ENCODE measurements at places on chromosomes 16 and 17.

- no peaks in the 10 kb centered on the region for H3K36me3 ChIP-seq
- no peak overlapping the region for H3K4me3 ChIP-seq
- no peak overlapping the region for H3K27ac ChIP-seq
- H3K27me3 ChIP-seq: no peaks in the 10 kb centered on the region
- no peaks in the 10 kb centered on the region for H3K4me1 ChIP-seq
- DNase-seq: no peak
Measured at GRCh38 chr16:4246777-4247459, 5.0 kb upstream of the SRL start.

- DNase-seq: no peak
- no peak overlapping the region for H3K4me3 ChIP-seq
- no peak overlapping the region for H3K27ac ChIP-seq
- H3K27me3 ChIP-seq: peaks cover 5% of the 10 kb centered on the region
Measured at GRCh38 chr16:85905110-85906095, 6.4 kb downstream of the IRF8 start.

- H3K4me3 ChIP-seq: no peak overlapping the region
- no peak for DNase-seq
- no peaks in the 10 kb centered on the region for H3K4me1 ChIP-seq
- H3K27me3 ChIP-seq: no peaks in the 10 kb centered on the region
- no peak overlapping the region for H3K27ac ChIP-seq
Measured at GRCh38 chr17:38685491-38685890, 10.7 kb upstream of the EPOP start.

- no peak overlapping the region for H3K27ac ChIP-seq
- DNase-seq: no peak
- H3K4me3 ChIP-seq: no peak overlapping the region
- no peaks in the 10 kb centered on the region for H3K36me3 ChIP-seq
Measured at GRCh38 chr16:65285128-65286048, 163.5 kb upstream of the CDH11 start.

DNA sequence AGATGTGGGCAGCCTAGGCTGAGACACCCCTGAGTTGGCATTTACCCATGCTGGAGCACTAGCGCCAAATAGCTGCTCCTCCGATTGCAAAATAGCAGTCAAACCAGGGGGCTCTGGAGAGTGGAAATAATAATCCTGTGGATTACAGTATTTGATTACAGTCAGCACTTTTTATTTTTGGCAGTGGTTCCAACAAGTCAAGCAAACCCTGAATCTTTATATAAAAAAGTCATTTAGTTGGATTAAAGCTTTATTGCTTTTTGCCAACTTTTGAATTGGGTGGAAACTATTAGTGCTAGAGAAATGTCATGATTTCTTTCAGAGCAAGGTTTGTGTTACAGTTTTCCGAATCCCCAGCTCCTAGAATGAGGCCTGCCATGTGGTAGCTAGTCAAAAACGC, 99.3 kb upstream of the FAM20A start:
- no peaks in the 10 kb centered on the region for H3K36me3 ChIP-seq
- no peak for DNase-seq
- no peak overlapping the region for H3K27ac ChIP-seq

DNA sequence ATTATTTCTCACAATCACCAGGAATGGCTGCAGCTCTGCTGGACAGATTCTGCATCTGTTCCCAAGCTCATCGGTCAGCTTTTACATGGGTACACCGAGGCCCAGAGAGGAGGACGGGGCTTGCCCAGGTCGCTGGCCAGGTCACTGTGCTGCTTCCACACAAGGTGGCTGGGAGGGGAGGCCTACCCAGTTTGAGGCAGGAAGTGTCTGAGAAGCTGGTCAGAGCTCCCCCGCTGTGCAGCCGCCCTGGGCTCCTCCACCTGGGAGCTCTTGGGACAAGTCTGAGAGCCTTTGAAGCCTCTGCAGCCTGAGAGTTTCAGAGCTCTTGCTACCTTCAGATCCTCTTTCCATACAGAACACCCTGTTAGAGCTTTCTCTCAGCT, 143.3 kb downstream of the CLEC16A start:
- DNase-seq: no peak
- no peaks in the 10 kb centered on the region for H3K36me3 ChIP-seq
- no peaks in the 10 kb centered on the region for H3K27me3 ChIP-seq
- H3K27ac ChIP-seq: no peak overlapping the region

GRCh38 chr17:21174713-21175112, 39.2 kb downstream of the TMEM11 start:
- no peaks in the 10 kb centered on the region for H3K27me3 ChIP-seq
- no peak overlapping the region for H3K27ac ChIP-seq
- no peaks in the 10 kb centered on the region for H3K4me1 ChIP-seq
- H3K4me3 ChIP-seq: no peak overlapping the region
- H3K36me3 ChIP-seq: no peaks in the 10 kb centered on the region

GRCh38 chr17:28577466-28577824, 750 bp upstream of the ALDOC start:
- H3K36me3 ChIP-seq: no peaks in the 10 kb centered on the region
- no peak overlapping the region for H3K27ac ChIP-seq
- H3K27me3 ChIP-seq: no peaks in the 10 kb centered on the region
- peaks cover 8% of the 10 kb centered on the region for H3K4me1 ChIP-seq
- no peak for DNase-seq

GRCh38 chr17:27354491-27355081, 60.7 kb downstream of the WSB1 start:
- no peaks in the 10 kb centered on the region for H3K27me3 ChIP-seq
- no peaks in the 10 kb centered on the region for H3K36me3 ChIP-seq
- H3K4me3 ChIP-seq: no peak overlapping the region
- H3K4me1 ChIP-seq: peaks cover 15% of the 10 kb centered on the region
- no peak for DNase-seq

DNA sequence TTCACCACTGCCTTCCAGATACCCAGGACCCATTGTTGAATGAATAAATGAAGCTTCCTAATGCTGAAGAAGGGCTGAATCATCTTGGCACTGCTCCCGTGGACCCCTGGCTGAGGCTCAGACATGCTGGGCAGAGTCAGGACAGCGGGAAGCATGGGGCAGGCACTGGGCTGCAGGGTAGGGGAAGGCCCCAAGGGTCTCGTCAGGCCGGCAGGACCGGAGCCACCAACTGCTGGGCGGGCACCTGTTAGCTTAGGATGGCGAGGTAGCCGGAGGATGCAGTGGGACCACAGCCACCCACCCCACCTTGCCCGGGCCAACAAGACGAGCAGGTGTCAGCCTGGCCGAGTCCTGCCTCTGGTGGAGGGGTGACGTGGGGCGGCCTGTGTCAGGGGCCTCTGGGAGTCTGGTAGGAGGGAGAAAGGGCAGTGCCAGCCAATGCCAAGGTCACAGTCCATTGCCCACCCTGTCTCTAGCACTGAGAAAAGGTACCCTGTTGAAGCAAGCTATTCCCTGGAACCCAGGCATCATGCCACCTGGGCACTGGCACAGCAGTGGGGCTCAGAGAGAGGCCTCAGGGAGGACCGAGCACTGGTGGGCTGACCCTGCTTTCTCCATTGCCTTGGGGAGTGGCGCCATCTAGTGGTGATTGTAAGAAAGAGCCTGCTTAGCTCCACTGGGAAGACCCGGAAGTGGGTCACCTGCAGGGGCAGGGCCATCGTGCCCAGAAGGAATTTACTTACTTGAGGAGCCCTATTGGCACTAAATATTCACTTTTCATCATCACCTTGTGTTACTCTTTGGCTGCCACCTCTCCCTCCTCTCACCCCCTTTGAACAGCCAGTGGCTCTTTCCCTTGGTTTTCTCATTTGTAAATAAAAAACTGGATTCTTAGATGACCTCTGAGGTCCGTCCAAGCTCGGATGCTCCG, 3.0 kb upstream of the DLX3 start:
- DNase-seq: peak; percentile 61
- no peak overlapping the region for H3K27ac ChIP-seq
- peaks cover 27% of the 10 kb centered on the region for H3K4me1 ChIP-seq
- no peaks in the 10 kb centered on the region for H3K36me3 ChIP-seq
- H3K27me3 ChIP-seq: peaks cover 55% of the 10 kb centered on the region

- H3K4me1 ChIP-seq: no peaks in the 10 kb centered on the region
- no peak for DNase-seq
- H3K4me3 ChIP-seq: no peak overlapping the region
- H3K36me3 ChIP-seq: no peaks in the 10 kb centered on the region
- no peak overlapping the region for H3K27ac ChIP-seq
Measured at GRCh38 chr16:11417487-11417886, 72.2 kb downstream of the RMI2 start.

GRCh38 chr17:9880582-9880999, 24.5 kb downstream of the RCVRN start:
- no peak overlapping the region for H3K4me3 ChIP-seq
- no peak for DNase-seq
- no peaks in the 10 kb centered on the region for H3K36me3 ChIP-seq
- no peaks in the 10 kb centered on the region for H3K27me3 ChIP-seq

DNA sequence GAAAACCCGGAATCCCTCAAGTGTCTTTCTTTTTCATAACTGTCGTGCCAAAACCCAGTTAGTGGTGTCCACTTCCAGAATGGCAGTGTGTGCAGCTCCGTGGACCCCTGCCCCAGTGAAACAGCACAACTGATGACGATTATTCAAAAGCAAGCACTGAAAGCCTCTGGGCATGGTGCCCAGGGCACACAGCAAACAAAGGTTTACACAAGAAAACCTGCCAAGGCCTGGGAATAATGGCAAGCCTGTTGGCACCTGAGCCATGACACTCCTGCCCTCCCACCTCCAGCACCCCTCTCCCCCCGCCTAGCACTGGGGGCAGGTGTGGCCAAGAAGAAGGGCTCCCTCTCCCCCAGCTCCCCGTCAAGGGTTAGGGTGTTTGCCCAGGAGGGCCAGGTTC, 2.8 kb downstream of the PKMYT1 start:
- H3K36me3 ChIP-seq: no peaks in the 10 kb centered on the region
- no peak for DNase-seq
- H3K27ac ChIP-seq: no peak overlapping the region

DNA sequence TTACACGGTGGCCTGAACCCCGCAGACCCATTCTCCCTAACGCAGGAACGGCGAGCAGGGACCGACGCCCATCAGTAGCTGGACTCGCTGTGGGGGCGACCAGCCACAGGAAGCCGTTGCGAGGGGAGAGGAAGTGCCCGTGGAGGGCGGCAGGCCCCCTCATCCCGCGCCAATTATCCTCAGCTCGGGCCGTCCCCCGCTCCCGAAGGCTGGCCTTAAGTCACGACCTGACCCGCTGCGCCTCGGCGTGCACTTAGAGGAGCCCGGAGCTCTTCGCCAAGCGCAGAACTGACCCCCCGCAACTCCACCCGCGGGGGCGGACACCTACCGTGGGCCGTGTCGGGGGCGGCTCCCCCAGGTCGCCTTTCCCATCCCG, 401 bp downstream of the ARL16 start:
- H3K27ac ChIP-seq: peak overlapping the region; percentile 67
- peaks cover 20% of the 10 kb centered on the region for H3K4me1 ChIP-seq
- DNase-seq: no peak
- peak overlapping the region; percentile 79 for H3K4me3 ChIP-seq
- peaks cover 22% of the 10 kb centered on the region for H3K36me3 ChIP-seq
- H3K27me3 ChIP-seq: no peaks in the 10 kb centered on the region

DNA sequence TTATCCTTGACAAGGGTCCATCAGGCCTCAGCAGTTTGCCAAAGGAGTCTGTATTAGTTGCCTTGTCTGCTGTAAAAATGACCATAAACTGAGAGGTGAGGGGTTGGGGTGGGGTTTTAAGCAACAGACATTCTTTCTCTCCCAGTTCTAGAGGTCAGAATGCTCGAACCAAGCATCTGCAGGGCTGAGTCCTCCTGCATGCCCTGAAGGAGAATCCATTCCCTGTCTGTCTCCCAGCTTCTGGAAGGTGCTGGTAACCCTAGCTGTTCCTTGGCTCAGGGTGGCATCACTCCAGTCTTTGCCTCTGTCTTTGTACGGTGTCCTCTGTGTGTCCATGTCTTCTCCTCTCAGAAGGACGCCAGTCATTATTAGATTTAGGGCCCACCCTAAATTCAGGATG, 17.5 kb upstream of the IRF8 start:
- no peaks in the 10 kb centered on the region for H3K36me3 ChIP-seq
- H3K27me3 ChIP-seq: no peaks in the 10 kb centered on the region
- no peak overlapping the region for H3K27ac ChIP-seq
- DNase-seq: no peak

Data from effector memory CD4-positive, alpha-beta T cell (primary cell).